ENCODE measurements at places on chromosomes 1 and 21. TPM values are rescaled to one million over a fixed set of nuclear protein-coding genes. Genes with fewer than 3 reads are reported as not detected.

GPR25 gene
- total RNA-seq: not detected

BCAN gene
- not detected for total RNA-seq

AMY1A gene
- not detected for total RNA-seq

EPS8L3 gene
- total RNA-seq: not detected

- DNase-seq: no peak
These were observed 5.2 kb downstream of the IFI6 start for GRCh38 chr1:27666791-27667254.

DNA sequence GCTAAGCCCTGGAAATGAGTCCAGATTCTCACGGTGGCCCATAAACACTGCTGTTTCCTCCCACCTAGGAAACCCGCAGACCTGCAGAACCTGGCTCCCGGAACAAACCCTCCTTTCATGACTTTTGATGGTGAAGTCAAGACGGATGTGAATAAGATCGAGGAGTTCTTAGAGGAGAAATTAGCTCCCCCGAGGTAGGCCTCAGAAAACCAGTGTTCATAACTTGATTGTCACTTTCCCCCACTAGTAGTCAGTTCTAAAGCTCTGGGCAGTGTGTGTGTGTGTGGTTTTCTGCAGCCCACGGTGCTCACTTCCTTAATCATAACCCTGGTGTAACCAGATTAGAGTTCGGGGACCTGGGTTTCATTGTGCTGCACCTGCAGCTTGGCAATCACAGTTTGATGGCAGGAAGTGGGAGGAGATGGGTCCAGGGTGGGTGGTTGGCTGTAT lies 39.1 kb downstream of the CLIC6 start:
- DNase-seq: no peak

DNA sequence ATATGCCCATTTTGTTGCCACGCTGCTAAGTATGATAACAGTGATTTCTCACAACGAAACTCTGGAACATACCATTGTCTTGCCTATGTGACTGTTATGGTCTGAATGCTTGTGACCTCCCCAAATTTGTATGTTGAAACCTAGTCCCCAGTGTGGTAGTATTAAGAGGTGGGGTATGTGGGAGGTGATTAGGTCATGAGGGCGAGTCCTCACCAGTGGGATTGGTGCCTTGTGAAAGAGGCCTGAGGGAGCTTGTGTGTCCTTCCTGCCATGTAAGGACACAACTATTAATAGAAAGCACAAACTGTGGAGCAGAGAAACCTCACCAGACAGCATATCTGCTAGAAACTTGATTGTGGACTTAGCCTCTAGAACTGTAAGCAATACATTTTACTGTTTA lies 84.6 kb downstream of the SELENOF start:
- no peak for DNase-seq

- no peak for DNase-seq
These were observed 13.8 kb upstream of the ABCB10 start for GRCh38 chr1:229572286-229572685.

DNA sequence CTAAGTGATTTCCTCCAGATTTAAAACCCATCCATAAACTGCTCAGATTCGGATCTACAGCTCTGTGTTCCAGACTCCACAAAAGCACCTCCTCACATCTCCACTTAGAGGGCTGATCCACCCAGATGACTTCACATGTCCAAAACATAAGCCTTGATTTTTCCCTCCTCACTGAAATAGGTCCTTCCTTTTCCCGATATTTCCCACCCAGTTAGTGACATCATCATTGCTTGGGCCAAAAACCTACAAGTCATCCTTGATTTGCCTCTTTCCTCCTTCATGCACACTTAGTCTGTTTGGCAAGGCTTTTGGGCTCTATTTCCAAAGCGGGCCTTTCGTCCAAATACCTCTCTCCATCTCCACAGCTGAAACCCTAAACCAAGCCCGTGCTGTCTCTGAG lies 32.3 kb downstream of the CCDC185 start:
- DNase-seq: no peak

DNA sequence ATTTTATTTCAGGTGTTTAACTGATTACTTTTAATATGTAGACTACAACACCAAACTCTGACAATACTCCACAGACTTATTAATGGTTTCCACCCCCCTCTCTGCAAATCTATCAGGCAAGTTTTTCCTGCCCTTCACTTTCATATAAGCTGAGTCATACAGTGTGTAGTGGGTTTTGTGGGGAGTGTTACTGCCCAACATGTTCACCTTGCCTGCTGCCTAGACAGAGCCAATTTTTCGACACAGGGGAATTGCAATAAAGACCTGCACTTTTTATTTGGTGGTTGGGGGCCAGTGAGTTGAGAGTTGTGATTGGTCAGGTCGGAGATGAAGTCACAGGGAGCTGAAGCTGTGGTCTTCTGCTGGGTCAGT lies 119.7 kb downstream of the PPIAL4G start:
- DNase-seq: no peak
